ENCODE measurements at places on chromosomes 1 and 21.

GRCh38 chr1:40394491-40395172 lies 21.1 kb downstream of the SMAP2 start:
- no peak for DNase-seq

- DNase-seq, result no peak
Measured at GRCh38 chr1:40818264-40818961, 34.8 kb downstream of the KCNQ4 start.

- no peak for DNase-seq
Measured at GRCh38 chr21:31798842-31799704, 67.2 kb upstream of the SCAF4 start.

GRCh38 chr1:9766759-9767442 lies 56.9 kb downstream of the CLSTN1 start:
- peak; percentile 49 for DNase-seq

DNA sequence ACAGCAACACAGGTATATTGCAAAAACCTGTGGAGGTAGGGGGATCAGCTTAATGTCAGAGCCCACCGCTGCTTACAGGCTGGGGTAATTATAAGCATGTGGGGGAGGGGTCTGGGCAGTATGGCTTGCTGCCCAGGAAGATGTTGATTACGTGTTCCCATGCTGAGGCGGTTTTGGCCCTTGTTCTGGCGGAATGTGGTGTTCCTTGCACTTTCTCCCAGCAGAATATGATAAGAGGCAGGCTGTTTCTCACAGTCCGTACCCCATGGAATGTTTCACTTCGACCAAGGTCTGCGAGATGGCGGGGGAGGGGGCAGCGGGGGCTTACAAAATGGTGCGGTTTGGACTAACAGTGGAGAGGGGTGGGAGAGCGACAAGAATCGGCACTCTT lies 9.8 kb upstream of the HPCAL4 start:
- DNase-seq, result no peak

GRCh38 chr1:17539118-17539476 lies 401 bp upstream of the ARHGEF10L start:
- DNase-seq, result no peak

GRCh38 chr1:169250022-169250421 lies 117.6 kb downstream of the NME7 start:
- DNase-seq, result no peak

DNA sequence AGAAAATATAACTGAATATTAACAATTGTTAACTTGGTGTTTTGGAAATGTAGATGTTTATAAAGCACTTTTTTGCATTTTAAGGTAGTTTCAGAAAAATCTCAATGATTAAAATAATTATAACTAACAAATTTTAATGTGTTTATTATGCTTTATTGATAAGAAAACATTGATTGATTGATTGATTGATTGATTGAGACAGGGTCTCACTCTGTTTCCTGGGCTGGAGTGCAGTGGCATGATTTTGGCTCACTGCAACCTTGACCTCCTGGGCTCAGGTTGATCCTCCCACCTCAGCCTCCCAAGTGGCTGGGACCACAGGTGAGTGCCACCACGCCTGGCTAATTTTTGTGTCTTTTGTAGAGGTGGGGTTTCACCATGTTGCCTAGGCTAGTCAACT lies 93.7 kb upstream of the QSOX1 start:
- DNase-seq, result no peak

DNA sequence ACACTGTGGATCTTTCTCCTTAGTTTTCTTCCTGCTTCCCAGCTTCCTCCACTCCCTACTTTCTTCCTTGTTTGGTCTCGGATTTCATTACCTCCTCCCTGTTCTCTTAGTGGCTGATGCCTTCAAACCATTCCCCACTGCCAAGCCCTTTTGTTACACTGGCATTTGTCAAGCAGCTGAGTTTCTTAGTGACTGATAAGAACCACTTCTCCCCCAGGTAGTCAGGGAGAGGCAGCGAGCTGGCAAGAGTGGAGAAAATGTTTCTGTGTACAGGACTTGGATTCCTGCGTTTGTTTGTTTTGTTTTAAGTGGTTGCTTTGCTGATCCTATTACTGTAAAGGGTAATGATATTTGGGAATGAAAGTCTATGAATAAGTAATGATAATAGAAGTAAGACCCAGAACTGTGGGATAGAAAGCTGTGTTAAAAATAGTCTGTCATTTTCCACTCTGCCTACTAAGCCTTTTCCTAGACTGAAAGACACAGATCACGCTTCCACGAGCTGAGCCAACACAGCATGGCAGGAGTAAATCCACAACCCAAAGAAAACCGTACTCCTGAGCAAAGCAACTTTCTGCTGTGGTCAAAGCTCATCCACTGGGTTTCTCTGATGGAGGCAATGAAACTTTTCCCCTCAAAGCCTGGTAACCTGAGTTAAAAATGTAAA lies 10.1 kb upstream of the SERTAD4 start:
- no peak for DNase-seq

Measured in H54 (cell line).